ENCODE measurements at places on chromosomes 6 and 20.

DNA sequence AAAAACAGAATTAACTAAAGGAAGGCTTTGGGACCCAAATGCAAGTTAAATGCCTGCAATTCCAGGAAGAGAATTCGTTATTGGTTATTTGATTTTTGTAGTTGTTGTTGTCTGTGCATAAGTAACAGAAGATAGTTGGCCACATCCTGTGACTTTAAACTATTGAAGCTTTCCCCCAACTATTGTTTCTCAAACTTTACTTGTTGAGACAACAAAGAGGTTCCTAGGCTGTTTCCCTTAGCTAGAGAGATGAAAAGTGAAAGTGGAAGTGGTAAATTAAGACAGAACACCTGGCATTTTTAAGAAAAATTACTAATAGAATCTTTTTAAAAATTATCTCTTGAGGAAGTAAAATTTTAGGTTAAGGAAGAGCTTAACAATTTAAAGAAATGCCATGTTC is 525.2 kb downstream of the PKHD1 start:
- no peak for DNase-seq

- no peak for DNase-seq
Observed at GRCh38 chr6:24891004-24891403, 44.8 kb downstream of the RIPOR2 start.

DNA sequence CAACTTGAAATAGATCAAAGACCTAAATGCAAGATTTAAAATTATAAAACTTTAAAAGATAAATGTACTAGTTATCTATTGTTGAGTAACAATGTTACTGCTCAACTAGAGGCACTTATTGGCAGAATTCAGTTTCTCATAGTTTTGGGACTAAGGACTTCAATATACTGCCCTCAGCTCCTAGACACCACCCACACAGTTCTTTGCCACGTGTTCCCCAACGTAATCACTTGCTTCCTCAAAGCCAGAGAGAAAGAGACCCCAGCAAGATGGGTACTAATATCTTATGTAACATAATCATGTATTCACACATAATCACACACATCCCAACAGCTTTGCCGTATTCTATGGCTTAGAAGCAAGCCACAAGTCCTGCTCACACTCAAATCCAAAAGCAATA is 50.3 kb upstream of the SLC22A16 start:
- no peak for DNase-seq

DNA sequence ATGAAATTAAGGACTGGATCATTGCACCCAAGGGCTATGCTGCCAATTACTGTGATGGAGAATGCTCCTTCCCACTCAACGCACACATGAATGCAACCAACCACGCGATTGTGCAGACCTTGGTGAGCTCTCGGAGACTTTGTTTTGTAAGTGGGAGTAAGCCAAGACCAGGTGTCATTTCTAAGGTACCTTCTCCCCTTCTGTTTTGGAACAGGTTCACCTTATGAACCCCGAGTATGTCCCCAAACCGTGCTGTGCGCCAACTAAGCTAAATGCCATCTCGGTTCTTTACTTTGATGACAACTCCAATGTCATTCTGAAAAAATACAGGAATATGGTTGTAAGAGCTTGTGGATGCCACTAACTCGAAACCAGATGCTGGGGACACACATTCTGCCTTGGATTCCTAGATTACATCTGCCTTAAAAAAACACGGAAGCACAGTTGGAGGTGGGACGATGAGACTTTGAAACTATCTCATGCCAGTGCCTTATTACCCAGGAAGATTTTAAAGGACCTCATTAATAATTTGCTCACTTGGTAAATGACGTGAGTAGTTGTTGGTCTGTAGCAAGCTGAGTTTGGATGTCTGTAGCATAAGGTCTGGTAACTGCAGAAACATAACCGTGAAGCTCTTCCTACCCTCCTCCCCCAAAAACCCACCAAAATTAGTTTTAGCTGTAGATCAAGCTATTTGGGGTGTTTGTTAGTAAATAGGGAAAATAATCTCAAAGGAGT is 30.4 kb downstream of the TXNDC5 start:
- DNase-seq, result peak; percentile 40

GRCh38 chr6:160004419-160005175 is 35.7 kb downstream of the IGF2R start:
- no peak for DNase-seq

GRCh38 chr20:38857703-38858102 is 52.2 kb downstream of the PPP1R16B start:
- no peak for DNase-seq

GRCh38 chr6:164741938-164742451 is 567.4 kb downstream of the C6orf118 start:
- DNase-seq, result no peak

DNA sequence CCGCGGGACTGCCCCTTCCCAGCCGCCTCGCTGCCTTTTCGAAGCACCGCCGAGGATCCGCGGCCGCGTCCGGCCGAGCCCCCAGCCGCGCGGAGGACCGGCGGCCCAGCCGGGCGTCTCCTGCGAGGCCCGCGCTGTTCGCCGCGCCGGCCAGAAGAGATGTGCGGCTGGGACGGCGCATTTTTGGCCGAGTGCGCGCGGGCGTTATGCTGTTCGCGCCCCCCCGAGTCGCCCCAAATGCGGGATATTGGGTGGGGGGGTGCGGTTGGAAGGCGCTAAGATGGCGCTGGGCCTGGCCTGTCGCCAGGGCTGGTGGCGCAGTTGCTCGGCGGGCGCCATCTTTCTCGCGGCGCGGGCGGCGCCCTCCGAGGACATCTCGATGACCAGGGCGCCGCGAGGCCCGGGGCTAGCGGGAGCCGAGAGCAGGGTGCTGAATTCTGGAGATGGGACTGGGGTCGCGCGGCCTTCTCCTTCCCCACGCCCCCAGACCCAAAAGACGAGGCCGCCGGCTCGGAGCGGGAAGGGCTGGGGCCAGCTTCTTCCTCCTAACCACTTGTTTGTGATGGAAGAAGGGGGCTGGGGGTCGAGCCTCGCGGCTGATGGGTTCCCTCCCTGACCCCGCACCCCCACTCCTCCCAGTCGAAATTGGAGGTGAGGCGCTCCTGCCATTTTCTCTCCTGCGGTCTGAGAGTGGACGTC is 1.5 kb downstream of the BICRAL start:
- peak; percentile 81 for DNase-seq

All from RPMI8226 (cell line).